ENCODE measurements at places on chromosomes 3 and 15.

- no peak for DNase-seq
Measured at GRCh38 chr3:72615776-72616175, 232.5 kb downstream of the SHQ1 start.

- DNase-seq, result no peak
Measured at GRCh38 chr15:58053315-58054153, 12.0 kb downstream of the ALDH1A2 start.

GRCh38 chr15:41853831-41854230 is 15.2 kb downstream of the PLA2G4B start:
- DNase-seq, result no peak

GRCh38 chr3:128908951-128909350 is 29.5 kb downstream of the ACAD9 start:
- no peak for DNase-seq

DNA sequence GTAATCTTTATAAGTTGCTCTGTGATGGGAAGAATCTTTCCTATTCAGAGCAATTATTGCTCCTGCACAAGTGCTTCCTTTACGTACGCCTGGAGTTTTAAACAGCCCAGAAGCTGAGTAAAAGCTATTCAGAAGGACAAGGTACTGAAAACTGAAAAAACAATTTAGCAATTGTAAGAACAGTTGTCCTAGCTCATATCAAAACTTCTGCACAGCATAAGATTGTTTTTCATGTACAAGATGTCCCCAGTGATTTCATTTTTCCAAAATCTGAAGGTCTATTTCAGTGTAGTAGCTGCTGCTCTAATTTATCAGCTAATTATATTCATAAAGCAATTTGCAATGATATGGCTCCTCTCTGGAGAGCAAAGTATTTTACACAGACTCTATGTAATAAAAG is 23.7 kb downstream of the KCNAB1 start:
- no peak for DNase-seq

Measured in NCI-H1436 treated with DMSO at 0.1 percent for 48 hours (cell line).